NCI-H1436 (cell line): ENCODE measurements at places on chromosomes 16 and 17.

DNA sequence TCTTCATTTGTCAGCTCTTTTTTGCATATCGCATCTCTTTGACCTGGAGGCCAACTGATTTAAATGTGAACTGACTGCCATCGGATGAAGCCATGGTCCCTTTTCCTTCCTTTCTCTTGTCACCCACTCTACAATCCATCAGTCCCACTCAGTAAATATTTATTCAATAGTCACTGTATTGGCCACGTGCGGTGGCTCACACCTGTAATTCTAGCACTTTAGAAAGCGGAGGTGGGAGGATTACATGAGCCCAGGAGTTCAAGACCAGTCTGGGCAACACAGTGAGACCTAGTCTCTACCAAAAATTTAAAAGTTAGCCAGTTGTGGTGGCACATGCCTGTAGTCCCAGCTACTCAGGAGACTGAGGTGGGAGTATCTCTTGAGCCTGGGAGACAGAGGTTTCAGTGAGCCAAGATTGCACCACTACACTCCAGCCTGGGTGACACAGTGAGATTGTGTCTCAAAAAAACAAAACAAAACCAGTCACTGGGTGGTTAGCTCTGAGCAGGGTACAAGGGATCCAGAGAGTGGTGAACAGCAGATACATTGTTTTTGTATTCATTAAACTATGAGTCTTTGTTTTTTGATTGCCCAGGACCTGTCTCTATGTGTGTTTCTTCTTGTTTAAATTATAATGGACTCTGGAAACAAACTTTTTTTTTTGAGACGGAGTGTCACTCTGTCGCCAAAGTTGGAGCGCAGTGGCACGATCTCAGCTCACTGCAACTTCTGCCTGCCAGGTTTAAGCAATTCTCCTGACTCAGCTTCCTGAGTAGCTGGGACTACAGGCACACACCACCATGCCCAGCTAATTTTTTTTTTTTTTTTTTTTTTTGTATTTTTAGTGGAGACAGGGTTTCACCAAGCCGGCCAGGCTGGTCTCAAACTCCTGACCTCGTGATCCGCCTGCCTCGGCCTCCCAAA lies 6.9 kb downstream of the PHAF1 start:
- DNase-seq, result no peak

DNA sequence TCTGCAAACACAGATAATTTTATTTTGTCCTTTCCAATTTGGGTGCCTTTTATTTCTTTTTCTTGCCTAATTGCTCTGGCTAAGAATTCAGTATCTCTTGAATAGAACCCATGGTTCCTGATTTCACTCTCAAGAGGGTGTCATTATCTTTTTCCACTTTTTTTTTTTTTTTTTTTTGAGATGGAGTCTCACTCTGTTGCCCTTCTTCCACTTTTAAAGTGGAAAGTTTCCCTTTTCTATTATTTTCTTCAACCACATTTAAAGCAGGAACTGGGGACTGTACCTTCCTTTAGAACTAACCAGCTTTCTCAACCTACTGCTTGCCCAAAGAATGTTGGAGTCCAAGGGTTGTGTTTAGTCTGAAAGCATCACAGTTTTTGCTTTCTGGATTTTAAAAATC lies 31.1 kb downstream of the SLFN11 start:
- no peak for DNase-seq

- peak; percentile 91 for DNase-seq
These were observed 492.2 kb downstream of the KCNJ2 start for GRCh38 chr17:70661342-70662222.

DNA sequence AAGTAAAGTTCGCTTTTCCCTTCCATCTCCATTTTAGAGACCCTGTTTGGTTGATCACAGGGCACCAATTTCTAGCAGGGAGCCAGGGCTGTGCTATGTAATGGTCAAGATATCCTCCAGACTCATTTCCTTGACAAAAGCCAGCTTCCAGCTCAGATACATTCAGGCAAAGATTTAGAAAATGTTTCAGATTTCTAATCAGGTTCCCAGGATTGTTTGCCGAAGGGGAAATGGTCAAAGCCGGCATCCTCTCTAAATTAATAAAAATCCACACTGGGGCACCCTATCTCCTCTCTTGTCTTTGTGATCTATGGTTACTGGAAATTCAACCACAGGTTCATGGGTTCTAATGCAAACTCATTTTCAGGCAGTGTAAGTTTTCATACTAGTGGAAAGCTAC lies 686.8 kb upstream of the KIF2B start:
- DNase-seq, result no peak

GRCh38 chr16:85306071-85306792 lies 194.0 kb upstream of the CIBAR2 start:
- DNase-seq, result no peak

- no peak for DNase-seq
These were observed at the start of gene ZNF768 for GRCh38 chr16:30526137-30526822. Gene ZNF768 (minus strand): TSS chr16:30526566. CDS start chr16:30526413, 153 bp downstream.

DNA sequence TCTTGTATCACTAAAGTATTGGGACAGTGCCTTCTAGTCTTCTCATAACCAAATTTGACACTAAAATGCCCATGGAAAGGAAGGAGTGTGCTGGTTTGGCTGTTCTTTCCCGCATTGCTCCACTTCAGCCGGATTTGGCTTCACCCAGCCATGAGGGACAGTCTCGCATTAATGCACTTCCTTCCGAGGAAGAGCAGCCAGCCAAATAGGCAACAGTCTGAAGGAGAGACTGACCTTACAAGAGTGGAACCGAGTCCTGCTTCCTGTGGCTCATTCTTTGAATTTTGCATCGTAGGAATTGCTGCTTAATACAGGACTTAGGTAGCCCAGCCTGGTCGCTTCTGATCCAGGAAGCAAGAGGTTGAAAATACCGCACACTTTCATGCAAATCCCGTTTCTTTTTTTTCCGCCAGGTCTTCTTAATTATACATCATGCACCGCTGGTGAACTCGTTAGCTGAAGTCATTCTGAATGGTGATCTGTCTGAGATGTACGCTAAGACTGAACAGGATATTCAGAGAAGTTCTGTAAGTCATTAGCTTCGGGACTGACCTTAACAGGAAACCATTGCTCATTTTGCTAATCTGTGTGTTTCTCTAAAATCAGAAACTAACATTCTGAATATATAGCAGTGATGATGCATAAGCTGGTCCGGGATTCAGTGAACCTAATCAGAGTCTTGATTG lies 38.2 kb downstream of the CLEC16A start:
- DNase-seq, result no peak

DNA sequence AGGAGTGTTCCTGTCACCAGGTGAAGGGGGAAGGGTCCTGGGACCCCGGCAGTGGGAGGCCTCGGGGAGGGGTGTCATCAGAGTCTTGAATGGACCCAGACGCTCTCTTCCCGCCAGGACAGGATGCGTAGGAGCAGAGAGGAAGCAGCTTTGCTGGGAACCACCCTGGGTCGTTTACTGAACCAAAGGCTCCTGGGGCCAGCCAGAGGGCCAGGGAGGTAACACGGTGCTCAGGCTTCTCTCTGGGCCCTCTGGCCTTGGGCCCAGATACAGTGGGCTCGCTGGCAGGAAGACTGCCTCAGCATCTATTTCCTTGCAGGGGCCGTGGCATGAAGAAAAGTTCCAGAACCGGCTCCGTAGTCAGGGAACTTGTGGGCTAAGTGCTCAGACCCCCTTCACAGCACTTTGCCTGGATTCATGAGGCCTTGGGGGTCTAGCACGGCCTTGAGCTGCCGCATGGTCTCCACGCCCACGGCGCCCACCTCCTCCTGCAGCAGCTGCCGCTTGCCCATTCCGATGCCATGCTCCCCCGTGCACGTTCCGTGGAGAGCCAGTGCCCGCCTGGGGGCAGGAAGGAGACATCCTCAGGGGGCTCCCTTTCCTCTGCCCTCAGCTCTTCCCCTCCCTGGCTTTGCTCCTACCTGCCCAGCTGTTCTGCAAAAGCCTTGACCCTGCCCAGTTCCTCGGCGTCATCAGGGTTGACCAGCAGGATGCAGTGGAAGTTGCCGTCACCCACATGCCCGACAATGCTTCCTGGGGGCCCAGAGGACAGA lies 4.4 kb downstream of the LDHD start:
- DNase-seq, result no peak

GRCh38 chr16:11452746-11453389 lies 107.6 kb downstream of the RMI2 start:
- DNase-seq, result no peak

GRCh38 chr16:78906135-78906534 lies 694.4 kb downstream of the MAF start:
- DNase-seq, result no peak

- DNase-seq, result no peak
These were observed 8.9 kb upstream of the TMEM101 start for GRCh38 chr17:44023545-44024270.

- no peak for DNase-seq
These were observed 30.7 kb downstream of the DNAH2 start for GRCh38 chr17:7748076-7748775.

DNA sequence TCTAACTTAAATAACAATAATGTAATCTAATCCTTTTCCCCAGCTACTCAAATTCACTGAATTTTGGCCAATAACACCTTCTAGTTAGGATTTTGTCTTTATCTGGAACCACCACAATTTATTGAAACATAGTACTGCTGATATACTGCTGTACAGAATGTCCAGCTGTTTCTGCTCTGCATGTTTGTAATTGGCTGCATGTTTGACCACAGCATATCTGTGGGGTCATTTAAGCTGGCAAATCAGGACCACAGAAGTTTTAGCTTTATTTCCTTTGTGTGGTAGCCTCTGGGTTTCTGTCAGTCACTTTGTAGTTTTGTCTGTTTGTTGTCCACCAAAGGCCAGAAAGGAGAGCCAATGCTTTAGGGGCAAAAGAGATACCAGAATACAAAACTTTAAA lies 22.2 kb upstream of the RAB11FIP4 start:
- no peak for DNase-seq

- no peak for DNase-seq
These were observed 2.7 kb upstream of the CES1 start for GRCh38 chr16:55835581-55835980.

DNA sequence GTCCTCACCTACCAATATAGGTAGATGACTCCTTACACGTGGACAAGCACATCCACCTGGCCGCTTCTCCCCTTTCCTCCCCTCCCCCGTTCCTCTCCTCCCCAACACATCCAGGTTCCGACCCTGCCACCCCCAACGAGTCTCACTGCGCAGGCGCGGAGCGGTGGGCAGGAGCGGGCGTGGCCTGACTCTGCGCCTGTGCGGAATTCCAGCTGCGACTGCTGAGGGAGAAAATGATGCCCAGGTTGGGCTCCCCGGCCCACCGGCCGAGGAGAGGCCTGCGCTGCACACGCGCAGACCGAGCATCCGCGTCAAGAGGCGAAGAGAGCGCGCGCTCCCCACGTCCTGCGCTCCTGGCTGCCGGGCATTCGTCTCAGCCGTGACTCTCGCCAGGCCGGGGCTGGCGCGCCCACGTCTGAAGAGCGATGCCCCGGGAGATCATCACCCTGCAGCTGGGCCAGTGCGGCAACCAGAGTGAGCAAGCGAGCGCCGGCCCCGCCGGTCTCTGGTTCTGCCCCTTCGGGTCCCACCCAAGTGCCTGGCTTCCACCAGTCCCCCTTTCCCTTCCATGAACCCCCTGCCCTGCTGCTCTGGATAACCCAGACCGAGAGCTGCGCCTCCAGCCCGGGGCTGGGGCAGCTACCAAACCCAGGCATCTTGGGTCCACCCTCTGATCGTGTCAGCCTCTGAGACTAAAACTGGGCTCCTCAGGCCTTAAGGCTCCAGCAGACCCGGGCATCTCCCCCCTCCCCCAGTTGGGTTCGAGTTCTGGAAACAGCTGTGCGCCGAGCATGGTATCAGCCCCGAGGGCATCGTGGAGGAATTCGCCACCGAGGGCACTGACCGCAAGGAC lies at the start of gene TUBG2:
TSS of gene TUBG2 (plus strand) at position 206 of the 853 bp plus-strand sequence. CDS start at position 426, 220 bp downstream.
- peak; percentile 95 for DNase-seq

DNA sequence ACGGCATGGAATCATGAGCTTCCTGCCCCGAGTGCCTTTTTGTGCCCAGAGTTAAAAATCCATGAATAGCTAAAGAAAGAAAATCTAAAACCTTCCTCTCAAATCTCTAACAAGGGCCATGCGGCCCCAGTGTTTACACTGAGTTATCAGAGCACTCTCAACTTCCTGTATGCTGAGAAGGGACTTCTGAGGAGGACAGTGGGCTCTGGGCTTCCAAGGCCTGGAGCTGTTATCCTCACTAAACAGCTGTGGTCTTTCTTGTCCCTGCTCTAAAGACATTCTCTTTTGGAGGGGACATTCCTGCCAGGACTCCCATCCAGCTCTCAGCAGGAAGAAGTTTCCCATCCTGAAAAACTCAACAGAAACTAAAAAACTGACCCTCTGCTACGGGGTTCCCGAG lies 135.6 kb downstream of the AATF start:
- no peak for DNase-seq

DNA sequence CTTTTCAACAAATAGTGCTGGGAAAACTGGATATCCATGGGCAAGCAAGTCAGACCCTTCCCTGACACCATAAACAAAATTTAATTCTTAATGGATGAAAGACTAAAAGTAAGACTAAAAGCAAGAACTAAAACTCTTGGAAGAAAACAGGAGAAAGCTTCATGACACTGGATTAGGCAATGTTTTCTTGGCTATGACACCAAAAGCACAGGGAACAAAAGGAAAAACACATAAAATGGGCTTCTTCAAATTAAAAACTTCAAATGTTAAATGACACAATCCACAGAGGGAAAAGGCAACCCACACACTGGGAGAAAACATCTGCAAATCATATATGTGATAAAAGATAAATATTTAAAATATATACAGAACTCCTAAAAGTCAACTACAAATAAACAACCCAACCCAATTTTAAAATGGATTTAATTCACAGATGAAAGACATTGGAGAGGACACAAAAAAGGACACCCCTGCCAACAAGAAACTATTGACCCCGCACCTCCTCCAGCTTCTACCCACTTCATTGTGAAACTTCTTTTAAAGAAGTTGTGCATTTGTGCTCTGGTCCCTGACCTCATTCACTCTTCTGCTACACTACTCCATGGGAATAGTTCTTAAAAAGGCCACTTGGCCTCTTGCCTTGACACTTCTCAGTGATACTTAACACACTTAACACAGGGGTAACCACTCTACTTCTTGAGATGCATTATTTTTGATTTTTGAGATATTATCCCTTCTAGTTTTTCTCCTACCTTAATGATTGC lies 80.3 kb downstream of the TRIM37 start:
- DNase-seq, result no peak

DNA sequence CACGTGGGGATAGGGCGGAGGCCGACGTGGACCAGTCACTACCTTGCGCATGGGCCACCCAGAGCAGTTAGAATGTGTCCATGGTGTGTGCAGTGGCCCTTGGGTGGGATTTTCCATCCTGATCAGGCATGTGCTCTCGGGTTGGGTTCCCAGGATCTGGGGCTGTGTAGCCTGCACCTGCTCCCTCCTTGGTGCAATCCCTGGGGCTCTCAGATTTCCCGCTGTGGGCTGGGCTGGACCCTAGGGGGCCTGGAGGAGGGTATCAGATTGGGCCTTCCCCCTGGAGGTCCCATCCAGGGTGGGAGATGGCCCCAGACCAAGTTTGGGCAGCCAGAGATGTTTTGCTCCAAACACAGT lies 1.3 kb downstream of the SMTNL2 start:
- no peak for DNase-seq

- peak; percentile 58 for DNase-seq
These were observed 3.6 kb downstream of the COG1 start for GRCh38 chr17:73196500-73196899.

DNA sequence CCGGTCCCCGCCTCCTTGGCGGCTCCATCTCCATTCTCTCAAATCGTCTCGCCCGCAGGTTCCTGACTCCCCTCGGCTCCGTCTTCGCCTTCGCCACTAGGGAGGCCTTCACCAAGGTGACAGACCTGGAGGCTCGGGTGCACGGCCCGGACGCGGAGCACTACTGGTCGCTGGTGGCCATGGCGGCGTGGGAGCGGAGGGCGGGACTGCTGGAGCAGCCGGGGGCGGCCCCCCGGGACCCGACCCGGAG lies 862 bp downstream of the GLTPD2 start:
- DNase-seq, result no peak

- no peak for DNase-seq
These were observed 43.2 kb downstream of the AXIN2 start for GRCh38 chr17:65518256-65518655.
